NCI-H2171 treated with DMSO at 0.1 percent for 48 hours (cell line): ENCODE measurements at places on chromosomes 3 and 15.

- no peak for DNase-seq
Measured at GRCh38 chr3:49506906-49507305, 36.8 kb downstream of the DAG1 start.

GRCh38 chr3:58994746-58995330 lies 55.0 kb downstream of the CFAP20DC start:
- peak; percentile 84 for DNase-seq

DNA sequence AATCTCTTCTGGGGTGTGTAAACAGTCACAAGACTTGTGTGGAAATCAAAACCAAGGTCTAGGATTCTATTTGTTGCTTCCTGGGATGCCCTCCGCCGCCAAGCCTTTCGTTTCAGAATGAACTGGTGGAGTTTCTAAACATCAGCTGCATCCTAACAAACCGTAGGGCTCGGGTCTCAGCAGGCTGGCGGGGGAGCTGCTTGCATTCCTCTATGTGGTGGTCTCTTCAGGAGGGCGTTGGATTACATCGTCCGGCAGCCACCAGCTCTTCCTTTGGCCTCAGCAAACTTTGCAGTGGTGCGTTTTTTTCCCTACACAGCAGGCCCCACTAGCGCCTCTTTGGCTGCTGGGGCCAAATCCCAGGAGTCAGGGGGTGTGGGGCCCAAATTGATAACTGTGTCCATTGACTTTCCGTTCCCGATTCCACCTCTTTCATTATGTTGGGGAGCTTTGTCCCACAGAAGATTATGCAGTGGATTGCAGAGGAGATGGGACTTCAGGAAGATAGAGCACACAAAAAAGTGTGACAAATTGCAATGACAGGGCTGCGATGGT lies 390.0 kb upstream of the NR2F2 start:
- no peak for DNase-seq

DNA sequence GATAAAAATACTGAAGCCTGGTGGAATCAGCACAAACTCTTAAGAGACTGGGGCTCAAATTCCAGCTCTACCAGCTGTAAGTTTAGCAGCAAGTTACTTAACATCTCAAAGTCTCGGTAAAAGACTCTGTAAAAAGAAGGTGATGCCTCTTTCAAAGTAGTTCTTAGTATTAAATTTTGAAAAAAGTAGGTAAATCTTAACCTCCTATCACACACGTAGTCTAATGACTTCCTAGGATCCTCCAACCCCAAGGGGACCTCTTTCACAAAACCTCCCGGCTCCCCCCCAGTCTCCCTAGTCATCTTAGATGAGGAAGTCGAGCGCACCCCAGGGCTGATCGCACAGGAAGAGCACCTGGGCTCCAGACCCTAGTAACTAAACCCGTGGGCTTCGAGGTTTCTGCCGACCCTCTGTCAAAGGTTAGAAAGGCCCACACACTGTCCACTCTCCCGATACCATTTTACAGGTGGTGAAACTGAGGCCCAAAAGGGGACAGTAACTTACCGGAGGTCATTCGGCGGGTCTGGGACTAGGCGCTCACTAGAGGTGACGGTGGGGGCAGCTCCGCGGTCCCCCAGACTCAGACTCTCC lies 427 bp downstream of the MBD4 start:
- DNase-seq, result peak; percentile 59

DNA sequence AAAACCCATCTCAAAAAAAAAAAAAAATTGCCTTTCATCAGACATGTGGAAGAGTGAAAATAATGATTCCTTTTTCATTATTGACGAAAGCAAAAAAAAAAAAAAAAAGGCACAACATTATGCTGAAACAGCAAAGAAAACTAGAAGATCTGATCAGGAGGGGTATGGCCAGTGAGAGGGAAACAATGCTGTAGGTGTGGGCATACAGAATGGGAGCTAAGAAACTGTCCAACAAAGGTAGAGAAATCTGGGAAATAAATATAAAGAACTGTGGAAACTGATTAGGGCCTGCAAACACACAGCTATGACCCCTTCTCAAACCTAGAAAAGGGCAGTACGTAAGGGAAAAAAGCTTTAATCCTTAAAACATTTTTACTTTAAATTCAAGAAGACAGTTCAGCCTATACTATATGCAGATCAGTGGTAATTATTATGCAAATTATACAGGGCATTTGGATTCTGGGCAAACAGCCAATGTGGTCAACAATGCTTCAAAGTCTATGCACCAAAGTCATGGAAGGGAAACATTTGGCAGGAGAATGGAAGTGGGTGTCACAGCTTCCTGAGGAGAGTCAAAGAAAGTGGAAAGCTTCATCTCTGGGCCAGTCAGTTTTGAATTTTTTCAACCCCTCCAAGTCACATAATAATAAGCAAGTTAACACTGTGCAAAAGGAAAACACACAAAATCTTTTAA lies 68.3 kb upstream of the SLC12A8 start:
- DNase-seq, result peak; percentile 36

DNA sequence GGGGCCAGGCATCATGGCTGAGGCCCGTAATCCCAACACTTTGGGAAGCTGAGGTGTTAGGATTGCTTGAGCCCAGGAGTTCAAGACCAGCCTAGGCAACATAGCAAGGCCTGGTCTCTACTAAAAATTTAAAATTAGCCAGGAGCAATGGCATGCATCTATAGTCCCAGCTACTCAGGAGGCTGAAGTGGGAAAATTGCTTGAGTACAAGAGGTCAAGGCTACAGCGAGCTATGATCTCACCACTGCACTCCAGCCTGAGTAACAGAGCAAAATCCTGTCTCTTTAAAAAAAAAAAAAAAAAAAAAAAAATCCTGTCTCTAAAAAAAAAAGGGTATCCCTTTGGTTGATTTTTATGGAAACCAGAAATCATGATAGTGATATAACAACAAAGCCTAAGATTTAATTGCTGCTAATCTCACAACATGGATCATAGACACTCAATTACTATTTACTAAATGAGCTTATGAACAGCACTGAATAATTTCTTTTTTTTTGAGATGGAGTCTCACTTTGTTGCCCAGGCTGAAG lies 12.1 kb downstream of the PCLAF start:
- DNase-seq, result no peak

DNA sequence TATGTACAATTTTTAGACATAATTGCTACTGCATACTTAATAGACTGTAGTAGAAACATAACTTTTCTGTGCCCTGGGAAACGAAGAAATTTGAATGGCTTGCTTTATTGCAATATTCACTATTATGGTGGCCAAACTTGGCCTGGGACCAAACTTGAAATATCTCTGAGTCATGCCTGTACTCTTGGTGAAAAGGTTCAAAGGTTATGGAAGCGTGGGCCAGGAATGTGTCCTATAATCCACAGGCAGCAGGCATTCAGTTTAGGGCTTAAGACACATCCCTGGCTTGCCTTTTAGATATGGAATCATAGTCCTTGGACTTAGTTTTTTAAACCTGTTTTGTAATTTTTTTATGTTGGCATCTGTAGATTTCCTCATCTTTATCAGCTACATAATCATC lies 124.3 kb downstream of the LRIG1 start:
- no peak for DNase-seq

- no peak for DNase-seq
Measured at GRCh38 chr3:61824553-61825135, 263.3 kb downstream of the PTPRG start.

DNA sequence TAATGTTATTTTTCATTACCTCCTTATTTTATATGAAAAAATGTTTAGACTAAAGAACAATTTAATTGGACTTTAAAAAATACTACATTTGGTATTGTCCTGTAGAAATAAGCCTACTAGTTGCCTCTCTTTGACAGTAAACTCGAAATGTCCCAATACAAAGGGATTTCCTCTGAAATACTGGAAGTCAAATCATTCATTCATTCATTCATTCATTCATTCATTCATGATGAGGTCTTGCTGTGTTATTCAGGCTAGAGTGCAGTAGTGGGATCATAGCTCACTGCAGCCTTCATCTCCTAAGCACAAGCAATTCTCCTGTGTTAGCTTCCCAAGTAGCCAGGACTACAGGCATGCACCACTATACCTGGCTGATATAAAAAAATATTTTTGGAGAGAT lies 50.6 kb upstream of the PYGO1 start:
- DNase-seq, result no peak

GRCh38 chr3:186520431-186520830 lies 23.7 kb downstream of the CRYGS start:
- no peak for DNase-seq

- no peak for DNase-seq
Measured at GRCh38 chr3:142501004-142501926, 53.4 kb upstream of the XRN1 start.

DNA sequence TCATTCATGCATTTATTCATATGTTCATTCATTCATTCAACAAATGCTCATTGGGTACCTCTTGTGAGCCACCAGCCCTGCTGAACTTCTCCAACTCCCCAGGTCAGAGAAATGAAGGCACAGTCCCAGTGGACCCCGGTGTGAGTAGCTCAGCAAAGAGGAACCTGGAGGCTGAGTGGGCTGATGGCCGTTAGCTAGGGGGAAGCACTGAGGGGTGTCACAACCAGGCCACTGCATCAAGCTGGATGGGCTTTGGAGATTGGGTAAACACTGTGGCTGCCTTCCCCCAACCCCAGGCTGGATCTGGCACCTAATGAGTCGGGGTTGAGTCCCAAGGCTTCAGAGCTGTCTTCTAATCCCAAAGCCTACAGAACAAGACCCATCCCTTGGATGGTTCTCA lies 12.1 kb upstream of the ALAS1 start:
- DNase-seq, result no peak

GRCh38 chr3:67739851-67740250 lies 85.4 kb upstream of the SUCLG2 start:
- no peak for DNase-seq

- DNase-seq, result no peak
Measured at GRCh38 chr15:63669074-63669473, 71.9 kb downstream of the FBXL22 start.

- DNase-seq, result no peak
Measured at GRCh38 chr3:127486321-127486944, 104.1 kb downstream of the TPRA1 start.

DNA sequence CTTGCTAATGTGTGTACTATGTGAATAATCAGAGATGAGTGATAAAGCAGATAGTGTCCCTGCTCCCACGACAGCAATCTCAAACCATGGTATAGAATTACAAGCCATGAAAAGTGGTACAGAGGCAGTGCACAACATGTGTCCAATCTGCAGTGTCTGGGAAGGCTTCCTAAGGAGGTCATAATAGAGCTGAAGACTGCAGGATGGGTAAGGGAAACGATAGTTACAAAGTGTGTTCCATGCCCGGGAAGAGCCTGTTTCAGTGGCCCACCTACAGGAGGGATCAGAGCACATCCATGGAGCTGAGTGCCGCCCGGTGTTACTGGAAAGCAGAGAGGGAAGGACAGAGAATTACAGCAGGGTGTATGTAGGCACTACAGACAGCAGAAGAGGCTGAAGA lies 48.9 kb downstream of the PAK2 start:
- peak; percentile 59 for DNase-seq

GRCh38 chr15:74826921-74827320 lies 494 bp downstream of the CPLX3 start:
- no peak for DNase-seq

DNA sequence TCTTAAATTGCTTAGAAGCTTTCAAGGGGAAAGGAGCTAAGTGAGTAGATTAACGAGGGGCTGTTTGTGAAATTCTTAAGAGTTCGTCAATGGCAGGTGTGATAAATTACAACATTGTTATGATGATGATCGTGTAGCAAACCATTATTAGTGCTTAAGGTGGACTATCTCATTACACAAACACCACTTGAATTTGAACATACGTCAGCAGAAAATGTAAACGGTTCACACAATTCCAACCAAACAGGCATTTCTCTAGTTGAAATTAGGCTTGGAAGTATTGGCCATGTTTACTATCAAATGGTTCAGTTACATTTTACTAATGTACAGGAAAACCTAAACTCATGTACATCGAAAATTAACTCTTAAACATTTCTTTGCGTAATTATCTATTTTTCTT lies 102.8 kb downstream of the PYDC2 start:
- DNase-seq, result no peak

GRCh38 chr3:5305684-5305989 lies 118.1 kb downstream of the EDEM1 start:
- no peak for DNase-seq

DNA sequence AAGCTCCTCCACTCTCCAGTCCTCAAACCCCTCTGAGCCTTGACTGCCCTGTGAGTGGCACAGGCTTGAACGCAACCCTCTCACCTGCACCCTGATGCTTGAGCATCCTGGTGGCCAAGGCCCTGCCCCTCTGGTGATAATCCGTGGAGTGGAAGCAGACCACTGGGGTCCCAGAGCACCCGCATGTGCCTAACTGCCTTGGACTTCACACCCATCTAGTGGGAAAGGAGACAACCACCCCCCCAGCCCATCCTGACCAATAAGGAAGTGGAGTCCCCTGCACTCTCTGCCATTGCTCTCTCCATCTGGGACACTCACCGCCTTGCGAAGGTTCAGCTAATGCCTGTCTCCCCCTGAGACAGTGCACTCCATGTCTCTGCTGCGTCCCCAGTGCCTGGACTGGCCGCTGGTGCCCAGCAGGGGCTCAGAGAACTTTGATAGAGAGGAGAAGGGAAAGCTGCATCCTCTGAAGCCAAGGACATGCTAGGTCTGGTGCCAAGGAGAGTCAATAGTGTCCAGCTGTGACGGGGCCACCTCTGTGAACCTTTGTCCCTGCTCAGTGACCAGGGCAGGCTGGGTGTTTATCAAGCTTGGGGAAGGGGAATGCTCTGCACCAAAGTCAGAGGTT lies 3.4 kb downstream of the KLF15 start:
- DNase-seq, result no peak

GRCh38 chr3:40771112-40771511 lies 246.4 kb downstream of the ZNF621 start:
- DNase-seq, result no peak

GRCh38 chr15:43346305-43346704 lies 15.9 kb upstream of the LCMT2 start:
- DNase-seq, result no peak

GRCh38 chr3:10370429-10370828 lies 49.5 kb upstream of the SEC13 start:
- no peak for DNase-seq

- peak; percentile 27 for DNase-seq
Measured at GRCh38 chr15:97961067-97961954, 808 bp downstream of the ARRDC4 start.

DNA sequence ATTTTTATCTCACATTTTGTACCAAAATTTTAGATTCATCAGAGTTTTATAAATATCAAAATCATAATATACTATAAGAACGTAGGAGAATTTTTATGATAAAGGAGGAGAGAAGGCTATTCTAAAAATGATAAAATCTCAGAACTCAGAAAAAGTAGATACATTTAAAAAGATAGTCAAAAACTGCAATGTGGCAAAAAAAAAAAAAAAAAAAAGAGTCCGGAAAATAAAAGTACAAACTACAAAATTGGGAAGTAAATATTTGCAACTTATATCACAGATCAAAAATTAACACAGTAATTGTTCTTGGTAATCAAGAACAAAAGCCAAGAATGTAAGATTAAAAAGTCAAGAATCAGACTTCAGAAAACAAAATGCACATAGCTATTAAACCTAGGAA lies 332.1 kb downstream of the MCTP2 start:
- DNase-seq, result no peak

- no peak for DNase-seq
Measured at GRCh38 chr3:43794776-43795175, 104.0 kb downstream of the ABHD5 start.
